Choroid plexus epithelial cell (primary cell): ENCODE measurements at places on chromosomes 11 and 22.

DNA sequence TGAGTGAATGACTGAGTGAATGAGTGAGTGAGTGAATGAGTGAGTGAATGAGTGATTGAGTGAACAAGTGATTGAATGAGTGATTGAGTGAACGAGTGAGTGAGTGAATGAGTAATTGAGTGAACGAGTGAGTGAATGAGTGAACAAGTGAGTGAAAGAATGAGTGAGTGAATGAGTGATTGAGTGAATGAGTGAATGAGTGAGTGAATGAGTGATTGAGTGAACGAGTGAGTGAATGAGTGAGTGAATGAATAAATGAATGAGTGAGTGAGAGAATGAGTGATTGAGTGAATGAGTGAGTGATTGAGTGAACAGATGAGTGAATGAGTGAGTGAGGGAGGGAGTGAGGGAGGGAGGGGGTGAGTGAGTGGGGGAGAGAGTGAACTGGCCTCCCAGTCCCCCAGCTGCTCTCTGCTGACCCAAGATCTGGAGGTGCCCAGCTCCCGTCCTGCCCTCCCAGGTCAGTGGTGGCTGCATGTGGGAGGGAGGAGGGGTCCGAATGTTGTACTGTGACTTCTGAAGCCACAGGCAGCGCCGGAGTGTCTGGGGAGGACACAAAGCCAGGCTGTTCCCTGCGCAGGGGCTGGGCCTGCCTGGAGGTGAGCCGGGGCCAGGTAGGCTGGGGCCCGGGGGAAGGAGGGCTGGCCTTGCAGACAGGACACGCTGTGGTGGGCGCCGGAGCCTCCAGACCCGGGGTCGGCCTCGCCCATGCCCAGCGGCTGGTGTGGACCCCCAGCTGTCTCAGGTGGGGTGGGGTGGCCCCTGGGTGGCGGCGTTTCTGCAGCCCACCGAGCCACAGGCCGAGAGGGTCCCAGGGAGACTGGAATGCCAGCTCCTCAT lies 17.8 kb upstream of the PIM3 start:
- no peak for DNase-seq

- DNase-seq = peak; percentile 69
Measured at GRCh38 chr11:121723246-121723741, 270.5 kb upstream of the SORL1-AS1 start.

GRCh38 chr11:289398-289711 lies 429 bp downstream of the PGGHG start:
- no peak for DNase-seq

- DNase-seq = peak; percentile 70
Measured at GRCh38 chr22:45903355-45904135, 73.4 kb downstream of the WNT7B start.

DNA sequence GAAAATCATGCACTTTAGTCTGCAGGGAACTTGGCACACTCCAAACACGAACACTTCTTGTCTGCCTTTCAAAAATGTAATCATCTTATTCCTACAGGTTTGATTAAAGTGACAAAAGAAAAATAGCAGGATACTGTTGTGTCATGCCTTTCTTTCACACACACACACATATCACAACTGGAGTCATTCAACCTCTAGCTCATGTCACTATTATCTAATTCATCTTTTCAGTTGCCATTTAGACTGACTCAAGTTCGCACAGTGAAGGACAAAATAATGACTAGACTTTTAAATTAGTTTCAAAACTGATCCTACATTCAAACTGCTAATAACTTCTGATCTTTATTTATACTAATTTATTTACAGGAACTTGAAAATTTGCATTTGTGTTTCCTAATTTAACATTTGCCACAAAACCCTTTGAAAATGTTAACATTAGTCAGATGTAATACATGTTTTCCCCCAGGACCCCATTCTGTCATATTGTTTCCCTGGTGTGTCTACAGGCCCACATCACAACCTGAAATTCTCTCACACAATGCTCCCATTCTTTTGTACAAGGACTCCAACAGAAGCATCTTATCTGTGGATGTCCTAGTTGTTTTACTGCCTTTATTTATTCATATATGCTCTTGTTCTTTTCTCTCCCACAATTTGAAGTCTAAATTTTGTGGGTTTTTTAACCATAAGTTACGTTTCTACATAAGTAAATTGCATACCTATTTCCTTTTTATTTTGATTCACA lies 171.1 kb downstream of the GRIA4 start:
- DNase-seq = no peak

GRCh38 chr22:39520226-39521105 lies at the start of gene ATF4:
Gene ATF4 (plus strand): TSS chr22:39520562. CDS start chr22:39521446, 884 bp downstream.
- DNase-seq = no peak

DNA sequence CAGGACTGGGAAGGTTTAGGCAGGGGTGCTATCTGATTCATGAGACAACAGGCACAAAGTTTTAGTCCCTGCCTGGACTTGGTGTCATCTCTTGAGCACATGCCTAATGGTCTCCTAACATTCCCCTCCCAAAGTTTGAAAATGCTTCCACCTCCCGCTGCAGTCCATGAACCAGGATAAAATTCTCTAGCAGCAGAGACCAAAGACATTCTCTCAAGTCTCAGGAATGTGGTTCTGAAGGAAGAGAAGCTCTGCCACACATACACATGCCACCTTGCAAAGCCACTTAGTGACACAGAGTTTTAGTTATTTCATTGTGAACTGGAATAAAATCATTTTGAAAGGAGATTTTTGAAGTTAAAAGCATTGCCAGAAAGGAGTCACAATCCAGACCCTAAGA lies 15.5 kb downstream of the OR51B6 start:
- DNase-seq = no peak

GRCh38 chr22:46951973-46952372 lies 189.5 kb downstream of the TBC1D22A start:
- DNase-seq = no peak

- DNase-seq = peak; percentile 73
Measured at GRCh38 chr11:110565357-110566336, 135.9 kb downstream of the FDX1 start.

DNA sequence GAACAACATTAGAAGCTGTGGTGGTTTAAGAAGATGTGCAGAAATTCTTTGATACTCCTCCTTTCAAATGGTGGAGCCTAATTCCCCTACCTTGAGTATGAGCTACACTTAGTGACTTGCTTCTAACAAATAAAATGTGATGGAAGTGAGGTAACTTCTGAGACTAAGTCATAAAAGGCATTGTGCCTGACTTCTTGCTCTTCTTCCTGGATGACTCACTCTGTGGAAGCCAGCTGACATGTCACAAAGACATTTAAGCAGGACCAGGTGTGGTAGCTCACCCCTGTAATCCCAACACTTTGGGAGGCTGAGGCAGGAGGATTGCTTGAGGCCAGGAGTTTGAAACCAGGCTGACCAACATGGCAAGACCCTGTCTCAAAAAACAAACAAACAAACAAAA lies 3.9 kb upstream of the PLA2G3 start:
- DNase-seq = no peak

DNA sequence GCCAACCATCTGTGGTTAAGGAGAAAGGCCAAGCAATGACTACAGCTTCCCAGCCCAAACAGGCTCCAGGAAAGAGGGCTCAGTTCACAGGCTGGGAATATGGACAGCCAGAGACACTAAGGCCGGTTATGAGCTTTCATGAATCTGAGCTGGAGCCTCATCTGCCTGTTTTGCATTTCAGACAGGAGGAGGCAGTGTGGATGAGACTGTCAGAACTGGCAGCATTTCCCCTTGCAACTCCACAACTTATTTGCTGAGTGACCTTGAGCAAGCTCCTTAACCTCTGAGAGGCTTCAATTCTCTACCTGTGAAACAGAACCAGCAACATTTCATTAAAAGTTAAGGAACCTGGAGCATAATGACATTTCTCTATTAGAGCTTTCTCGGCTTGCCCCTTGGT lies 264.0 kb downstream of the ETS1 start:
- peak; percentile 81 for DNase-seq

GRCh38 chr11:117919781-117920221 lies 9.4 kb downstream of the TMPRSS13 start:
- DNase-seq = no peak

DNA sequence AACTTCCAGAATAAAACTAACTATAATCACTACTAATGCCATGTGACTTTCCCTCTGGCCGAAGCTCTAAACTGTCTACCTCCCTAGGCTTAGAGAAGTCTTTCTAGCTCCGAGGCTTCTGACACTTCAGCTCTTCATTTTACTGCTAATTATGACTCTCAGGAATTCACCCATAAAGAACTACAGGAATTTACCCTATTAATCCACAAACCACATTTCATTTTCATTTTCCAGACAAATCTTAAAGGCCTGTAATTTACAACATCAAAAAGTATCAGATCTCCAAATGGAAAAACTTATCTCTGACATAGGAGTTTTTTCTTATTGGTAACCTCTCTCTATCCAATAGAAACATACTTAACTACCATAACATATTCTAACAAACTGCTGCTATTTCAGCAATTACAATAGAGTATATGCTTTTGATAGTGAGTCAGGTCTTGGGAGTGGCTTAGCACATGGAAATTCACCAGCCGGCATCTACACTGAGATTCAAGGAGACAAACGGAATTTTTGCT lies 33.4 kb downstream of the MRTFA start:
- DNase-seq = peak; percentile 64

DNA sequence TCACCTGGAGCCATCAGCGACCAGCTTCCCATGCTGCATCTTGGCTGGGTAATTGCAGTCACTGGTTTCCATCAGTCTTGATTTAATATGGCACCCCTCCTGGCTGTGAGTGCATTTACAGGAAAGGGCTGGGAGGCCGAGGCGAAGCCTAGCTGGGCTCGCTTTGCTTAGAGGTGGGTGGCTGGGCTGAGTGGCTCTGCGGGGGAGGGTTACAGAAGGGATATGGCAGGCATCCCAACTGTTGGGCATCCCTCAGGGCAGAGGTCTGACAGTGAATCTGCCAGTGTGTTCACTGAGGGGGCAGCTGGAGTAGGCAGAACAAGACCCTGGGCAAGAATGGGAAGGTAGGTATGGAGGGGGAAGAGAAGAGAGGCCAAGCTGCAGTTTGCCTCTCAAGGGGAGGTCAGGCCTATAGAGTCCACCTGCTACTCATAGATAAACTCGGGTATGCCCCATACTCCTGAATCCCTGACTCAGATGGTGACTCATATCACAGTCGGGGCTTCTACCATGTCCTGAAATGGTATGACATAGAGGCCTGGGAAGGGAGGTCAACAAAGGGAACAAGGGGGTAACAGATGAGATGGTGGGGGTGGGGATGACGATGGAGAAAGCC lies 77.5 kb upstream of the PHOX2A start:
- no peak for DNase-seq
